ENCODE measurements at places on chromosomes 12 and 14.

DNA sequence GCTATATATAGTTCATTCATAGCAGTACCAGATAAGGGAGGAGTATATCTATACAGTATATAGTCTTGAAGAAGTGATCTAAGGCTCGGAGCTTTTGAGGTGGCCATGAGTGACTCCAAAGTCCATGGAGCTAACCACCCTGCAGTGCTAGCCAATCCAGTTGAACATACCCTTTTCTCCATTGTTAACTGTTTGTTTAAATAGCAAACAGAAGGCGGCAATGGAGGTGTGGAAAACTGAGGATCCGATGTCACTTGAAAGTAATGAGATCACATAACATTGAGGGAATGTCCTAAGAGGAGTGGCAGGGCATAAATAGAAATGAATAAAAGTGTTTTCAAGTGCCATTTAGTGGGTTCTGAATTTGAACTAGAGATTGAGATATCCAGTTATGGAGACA, 12.4 kb upstream of the SNAPC1 start:
- DNase-seq, result no peak

- no peak for DNase-seq
These were observed 640 bp upstream of the G2E3 start for GRCh38 chr14:30558362-30558674.

GRCh38 chr12:66533767-66534166, 145.1 kb downstream of the GRIP1 start:
- DNase-seq, result no peak

DNA sequence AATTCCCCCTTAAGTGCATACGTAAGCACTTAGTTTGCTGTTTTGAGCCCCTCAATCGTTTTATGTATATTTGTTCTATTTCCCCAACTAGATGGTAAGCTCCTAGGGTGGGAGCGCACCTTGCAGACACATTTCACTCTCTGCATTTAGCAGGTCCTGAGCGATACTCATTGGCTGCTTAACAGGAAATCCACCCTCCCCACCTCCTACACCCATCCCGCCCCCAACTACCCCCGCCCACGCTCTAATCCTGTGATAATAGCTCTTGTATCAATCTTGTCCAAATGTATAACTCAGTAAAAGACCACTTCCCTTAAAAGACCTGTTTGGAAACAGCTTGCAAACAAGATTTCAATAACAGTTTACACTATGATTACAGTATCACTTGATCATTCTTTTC, 8.1 kb downstream of the LPAR5 start:
- no peak for DNase-seq

DNA sequence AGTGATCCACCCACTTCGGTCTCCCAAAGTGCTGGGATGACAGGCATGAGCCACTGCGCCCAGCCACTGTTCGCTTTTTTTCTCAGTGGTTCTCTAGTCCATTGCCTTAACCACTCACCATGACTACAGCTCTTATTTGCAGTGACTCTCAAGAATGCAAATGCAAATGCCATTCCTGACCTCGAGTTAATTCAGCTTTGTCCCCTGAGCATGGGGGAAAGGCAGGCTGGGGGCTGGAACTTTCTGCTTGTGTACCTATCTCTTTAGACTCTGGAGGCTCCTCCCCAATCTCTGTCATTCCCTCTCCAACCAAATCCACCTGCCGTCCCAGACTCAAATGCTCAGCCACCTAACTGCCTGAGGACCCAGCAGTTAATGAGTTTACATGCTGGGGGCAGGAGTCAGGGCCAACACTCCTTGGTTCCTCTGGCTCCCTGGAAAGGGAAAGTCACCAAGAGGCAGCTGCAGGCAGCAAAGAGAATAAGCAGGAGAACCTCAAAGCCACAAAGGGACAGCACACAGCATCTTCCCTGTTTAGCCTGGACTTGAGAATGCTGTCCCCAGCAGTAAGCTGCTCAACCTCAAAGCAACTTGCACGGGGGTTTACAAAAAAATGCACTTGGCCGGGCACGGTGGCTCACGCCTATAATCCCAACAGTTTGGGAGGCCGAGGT, 5.3 kb upstream of the HNF1A start:
- DNase-seq, result no peak

- DNase-seq, result no peak
These were observed 485 bp downstream of the SENP1 start for GRCh38 chr12:48105321-48105866.

DNA sequence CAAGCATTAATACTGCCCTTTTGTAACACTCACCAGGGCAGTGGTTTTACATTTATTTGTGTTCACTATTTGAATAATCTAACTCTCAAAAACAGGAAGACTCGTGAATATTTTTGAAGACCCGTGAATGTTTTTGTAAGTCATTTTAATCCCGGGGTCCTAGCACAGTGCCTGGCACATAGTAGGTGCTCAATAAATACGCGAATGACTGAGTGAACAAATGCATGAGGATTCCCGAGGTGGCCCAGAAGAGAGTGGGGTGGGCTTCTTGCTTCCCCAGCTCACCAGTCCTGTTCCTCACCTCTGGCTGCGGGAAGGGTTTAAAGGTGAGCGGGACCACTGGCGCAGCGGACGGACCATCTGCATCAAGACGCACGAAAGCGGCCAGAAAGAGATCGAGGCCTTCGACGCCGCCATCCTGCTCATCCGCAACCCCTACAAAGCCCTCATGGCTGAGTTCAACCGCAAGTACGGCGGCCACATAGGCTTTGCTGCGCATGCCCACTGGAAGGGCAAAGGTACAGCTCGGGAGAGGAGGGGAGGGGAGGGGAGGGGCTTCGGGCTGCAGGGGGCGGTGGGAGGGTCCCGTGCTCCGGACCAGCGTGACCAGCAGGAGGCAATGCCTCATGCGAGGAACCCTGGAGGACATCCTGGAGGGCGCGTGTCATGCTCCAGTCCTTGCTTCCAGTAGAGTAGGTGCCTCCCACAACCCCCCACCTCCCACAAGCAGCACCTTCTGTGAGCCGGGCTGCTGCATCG, 98.9 kb downstream of the CMKLR1 start:
- no peak for DNase-seq

DNA sequence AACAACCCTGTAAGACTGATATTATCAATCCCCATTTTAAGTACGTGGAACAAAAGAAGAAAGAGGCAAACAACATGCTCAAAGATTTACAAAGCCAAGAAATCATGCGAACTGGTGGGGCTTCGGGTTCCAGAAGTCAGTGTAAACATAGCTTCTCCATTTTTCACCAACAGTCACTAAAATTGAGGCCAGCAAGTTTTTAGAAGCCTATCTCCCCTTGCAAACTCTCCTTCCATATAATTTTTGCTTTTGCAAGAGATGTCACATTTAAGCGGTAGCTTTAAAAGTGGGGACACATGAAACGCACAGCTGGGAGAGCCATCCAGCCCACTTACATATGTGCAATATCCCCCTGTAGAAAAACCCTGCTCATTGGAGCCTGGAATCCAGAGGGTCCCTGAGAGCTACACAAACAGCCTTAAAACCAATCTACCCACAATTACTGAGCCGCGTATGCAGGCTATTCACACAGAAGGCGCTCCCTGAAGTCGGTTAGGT, 797 bp downstream of the SLC11A2 start:
- DNase-seq, result no peak

DNA sequence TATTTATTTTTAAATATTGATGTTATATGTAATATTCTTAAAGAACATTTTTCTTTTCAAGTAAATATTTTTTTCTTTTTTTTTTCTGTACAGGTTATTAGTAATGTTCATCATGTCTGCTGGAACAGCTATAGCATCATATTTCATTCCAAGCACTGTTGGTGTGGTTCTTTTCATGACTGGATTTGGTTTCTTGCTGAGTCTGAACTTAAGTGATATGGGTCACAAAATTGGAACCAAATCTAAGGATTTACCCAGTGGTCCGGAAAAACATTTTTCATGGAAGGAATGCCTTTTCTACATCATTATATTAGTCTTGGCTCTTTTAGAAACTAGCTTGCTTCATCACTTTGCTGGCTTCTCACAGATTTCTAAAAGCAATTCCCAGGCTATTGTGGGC, 23.2 kb downstream of the PCNX4 start:
- no peak for DNase-seq

- DNase-seq, result no peak
These were observed 26.3 kb downstream of the NKX2-1 start for GRCh38 chr14:36493761-36494160.

DNA sequence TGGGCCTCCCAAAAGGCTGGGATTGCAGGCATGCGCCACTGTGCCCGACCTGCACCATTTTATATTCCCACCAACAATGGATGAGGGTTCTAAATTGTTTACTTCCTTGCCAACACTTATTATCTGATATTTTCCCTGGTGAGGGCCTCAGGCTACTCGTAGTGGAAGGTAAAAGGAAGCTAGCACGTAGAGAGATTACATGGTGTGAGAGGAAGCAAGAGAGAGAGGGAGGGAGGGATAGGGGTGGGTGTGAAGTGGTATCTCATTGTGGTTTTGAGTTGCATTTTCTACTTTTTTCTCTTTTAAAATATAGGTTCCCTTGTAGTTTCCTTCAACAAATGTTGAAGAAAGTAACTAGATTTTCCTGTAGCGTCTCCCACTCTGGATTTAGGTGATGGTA, 30.9 kb downstream of the MYO1H start:
- DNase-seq, result no peak

DNA sequence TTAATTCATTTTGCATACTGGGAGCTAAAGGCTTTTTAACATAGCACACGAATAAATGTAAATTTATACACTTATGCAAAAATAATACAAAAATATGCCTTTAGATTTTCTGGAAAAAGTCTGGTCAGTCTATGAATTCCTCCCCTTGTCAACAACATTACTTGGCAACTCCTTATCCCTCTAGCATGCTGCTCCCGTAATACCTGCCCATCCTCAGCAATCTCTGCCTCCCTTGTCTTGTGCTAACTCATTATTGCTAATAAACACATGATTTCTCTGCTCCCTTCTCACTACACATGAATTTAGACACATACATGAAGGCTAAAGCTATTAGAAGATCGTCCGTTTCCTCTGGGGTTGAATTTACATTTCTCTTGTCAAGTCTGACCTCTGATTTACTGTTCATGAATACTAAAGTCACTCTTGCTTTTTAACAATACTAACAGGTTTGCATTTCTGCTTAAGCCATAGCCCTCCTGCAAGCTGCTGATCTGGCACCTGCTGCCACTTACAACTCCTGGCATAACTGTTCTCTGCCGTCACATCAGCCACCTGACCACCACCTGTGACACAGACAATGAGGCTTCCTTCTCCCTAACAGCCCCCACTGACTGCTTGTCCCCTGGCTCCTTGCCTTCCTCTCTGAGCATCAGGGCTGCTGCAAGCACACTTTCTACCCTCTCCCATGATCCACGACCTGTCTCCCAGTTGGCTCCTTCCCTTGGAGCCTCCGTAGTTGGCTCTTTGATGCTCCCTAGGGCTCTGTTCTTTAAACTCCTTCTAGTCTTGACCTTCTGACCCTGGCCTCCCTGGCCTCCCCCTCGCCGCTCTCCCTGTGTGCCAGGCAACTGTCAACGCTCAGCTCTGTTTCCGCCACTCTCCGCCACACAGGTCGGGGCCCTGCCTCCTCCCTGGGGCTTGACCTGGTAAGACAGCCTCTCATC, 177.6 kb downstream of the CALM1 start:
- DNase-seq, result no peak

- no peak for DNase-seq
These were observed 13.6 kb downstream of the SNRNP35 start for GRCh38 chr12:123471374-123472068.

DNA sequence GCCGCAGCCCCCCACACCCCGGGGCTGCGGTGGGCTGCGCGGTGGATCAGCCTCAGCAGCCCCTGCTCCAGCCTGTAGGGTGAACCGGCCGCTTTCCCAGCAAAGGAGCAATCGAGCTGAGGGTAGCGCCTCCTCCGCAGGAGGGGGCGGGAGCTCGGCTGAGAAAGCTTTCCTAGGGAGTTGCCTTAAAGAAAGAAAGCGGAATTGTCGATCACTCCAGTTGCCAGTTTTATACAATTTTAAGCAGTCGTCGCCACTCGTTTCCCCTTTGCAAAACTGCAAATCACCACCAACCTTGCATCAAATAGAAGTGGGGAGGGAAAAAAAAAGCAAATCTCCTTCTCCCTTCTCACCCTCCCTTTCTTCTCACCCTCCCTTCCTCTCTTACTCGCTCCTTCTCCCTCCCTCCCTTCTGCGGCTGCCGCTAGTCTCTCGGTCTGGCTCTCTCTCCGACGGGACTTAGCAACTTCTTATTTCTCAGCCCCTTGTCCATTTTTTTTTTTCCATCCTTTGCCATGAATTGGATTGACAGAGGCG, at the start of gene PDE3A:
PDE3A (plus strand) TSS at position 424 of the 537 bp plus-strand sequence. CDS start 748 bp downstream, outside the sequence.
- no peak for DNase-seq

GRCh38 chr12:129196927-129197326, 343.6 kb downstream of the GLT1D1 start:
- DNase-seq, result no peak

- DNase-seq, result no peak
These were observed 9.2 kb downstream of the ERO1A start for GRCh38 chr14:52686176-52686575.

- no peak for DNase-seq
These were observed 52.7 kb upstream of the PZP start for GRCh38 chr12:9260931-9261330.

GRCh38 chr12:124480469-124481256, 86.7 kb downstream of the NCOR2 start:
- peak; percentile 93 for DNase-seq

DNA sequence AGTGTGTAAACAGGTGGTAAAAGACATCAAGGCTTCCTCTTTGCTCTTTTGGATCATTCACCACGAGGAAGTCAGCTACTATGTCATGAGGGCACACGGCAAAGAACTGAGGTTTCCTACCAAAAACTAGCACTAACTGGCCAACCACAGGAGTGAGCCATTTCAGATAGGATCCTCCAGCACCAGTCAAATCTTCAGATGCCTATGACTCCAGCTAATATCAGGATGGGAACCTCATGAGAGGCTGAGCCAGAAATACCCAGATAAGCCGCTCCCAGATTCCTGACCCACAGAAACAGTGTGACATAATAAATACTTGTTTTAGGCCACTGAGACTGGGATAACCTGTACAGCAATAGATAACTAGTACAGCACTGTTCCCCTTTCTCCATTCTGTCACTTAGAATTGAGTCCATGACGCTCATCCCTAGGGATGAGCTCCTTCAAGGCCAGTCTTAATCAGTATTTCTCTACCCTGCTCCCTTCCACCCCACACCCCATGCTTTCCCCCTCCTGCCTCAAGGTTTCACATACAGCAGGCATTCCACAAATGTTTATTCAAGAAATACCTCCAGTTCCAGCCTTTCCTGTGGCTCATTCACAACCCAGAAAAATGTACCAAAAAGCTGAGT, 68.4 kb downstream of the PPM1H start:
- DNase-seq, result peak; percentile 58

DNA sequence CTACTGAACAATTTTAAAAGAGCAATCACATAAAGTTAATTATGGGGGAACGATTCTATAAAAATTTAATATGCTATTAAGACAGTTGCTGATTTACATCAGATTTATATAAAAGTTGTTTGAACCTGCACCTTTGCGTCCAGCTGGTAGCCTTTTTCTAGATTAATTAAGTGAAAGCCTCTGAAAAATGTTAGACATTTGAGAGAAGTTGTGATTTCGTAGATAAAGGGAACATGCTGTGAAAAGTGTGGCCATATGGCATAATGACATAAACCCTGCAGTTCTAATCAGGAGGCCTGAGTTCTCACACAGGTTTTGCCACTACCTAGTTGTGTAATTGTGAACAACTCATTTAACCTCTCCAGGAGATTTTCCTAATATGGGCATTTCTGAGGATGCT, 187.2 kb downstream of the TMTC2 start:
- DNase-seq, result no peak

GRCh38 chr12:132191715-132192553, 47.7 kb downstream of the NOC4L start:
- no peak for DNase-seq
